Hippocampal formation (tissue), 2 donors: ENCODE measurements at places on chromosomes 4 and X.

- no peak for DNase-seq
These were observed 192.4 kb upstream of the FSTL5 start for GRCh38 chr4:162356181-162356580.

- no peak for DNase-seq
These were observed 42.6 kb upstream of the TADA2B start for GRCh38 chr4:7000421-7001176.

DNA sequence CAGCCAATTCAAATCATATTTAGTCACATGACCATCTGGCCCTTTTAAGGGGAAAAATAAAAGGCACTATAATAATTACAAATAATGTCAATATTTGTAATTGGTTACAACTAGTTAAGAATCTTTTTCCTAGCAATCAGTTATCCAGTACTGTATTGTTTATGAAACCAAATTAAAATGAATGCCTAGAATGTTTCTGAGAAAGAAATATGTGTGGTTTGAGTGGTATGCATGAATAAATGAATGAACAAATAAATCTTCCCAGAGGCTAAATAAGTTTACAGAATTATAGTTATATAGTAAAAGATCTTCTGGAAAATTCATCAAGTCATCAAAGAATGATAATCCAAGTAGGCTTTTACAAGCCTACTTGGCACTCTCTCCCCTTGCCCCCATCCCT lies 55.8 kb upstream of the F8A3 start:
- no peak for DNase-seq

DNA sequence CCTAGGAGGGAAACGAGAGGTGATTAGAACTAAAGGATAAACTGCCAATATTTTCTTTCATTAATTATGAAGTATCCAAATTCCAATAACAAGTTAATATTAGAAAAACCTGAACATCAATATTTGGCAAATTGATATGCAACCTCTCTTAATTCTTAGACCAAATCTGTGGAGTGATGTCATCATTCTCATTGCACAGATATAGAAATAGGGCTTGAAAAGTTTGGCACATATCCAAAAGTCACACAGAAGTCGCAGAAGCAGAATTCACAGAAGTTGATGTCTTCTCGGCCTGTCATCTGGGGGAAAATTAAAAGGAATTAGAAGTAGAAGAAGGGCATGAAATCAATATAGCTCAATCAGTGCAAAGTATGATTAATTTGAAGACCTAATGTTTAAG lies 36.9 kb downstream of the ENPEP start:
- DNase-seq: no peak

GRCh38 chr4:110483516-110483915 lies 7.6 kb downstream of the ENPEP start:
- DNase-seq: no peak

DNA sequence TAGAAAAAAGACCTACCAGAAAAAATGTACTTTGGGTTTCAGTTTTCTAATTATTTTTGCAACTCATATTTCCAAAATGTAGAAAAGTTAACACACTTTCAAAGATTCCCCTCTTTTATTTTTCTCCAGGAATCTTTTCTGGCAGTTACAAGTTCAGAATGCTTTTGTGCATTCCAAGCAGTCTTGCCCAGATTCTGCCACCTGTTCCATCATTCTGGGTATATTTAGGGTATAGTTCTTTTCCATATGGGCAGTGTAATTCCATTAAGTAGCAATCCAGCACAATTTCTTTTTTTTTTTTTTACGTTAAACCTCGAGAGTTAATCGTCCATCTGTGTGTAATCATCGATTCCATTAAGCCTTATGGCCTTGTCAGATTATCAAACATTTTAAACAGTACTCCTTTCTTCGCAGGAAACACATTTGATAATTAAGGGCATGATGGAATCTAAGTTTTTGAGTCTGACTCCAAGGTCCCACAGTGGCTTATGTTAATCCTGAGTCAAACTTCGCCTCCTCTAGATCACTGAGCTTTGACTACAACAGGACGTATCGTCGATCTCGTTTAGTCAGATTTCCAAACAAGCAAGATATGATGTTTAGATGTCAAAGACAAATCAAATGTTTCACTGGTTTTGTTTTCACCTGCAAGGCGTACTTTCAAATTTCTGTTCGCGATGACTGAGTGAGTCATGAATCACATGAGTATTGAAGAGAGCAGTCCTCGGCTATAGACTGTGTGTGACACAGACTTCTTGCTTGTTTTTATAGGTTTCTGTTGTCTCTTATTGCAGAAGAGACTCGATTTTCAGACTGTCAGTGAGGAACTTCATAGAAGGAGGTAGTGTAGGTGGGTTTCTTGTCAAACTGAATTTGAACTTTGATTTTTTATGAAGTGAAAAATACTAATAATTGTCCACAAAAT lies 118.9 kb upstream of the GK2 start:
- no peak for DNase-seq

GRCh38 chr4:137124278-137124932 lies 407.9 kb downstream of the PCDH18 start:
- DNase-seq: peak; percentile 86

DNA sequence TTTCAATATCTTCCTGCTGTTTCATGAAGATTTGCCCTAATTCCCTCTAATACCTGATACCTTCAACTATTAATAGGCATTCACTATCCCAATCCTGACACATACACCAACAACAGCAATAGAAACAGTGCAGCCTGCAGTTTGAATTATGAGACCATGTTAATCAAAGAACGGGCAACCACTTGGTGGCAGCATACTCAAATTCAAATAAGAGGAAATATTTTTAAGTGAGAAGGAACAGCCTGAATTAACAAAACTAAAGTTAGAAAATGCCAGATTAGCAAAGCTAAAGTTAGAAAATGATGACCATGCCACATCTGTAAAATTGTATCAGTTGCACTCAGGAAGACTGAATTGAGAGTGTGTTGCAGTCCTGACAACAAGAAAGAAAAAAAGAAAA lies 204.9 kb downstream of the SMARCA1 start:
- DNase-seq: peak; percentile 2

DNA sequence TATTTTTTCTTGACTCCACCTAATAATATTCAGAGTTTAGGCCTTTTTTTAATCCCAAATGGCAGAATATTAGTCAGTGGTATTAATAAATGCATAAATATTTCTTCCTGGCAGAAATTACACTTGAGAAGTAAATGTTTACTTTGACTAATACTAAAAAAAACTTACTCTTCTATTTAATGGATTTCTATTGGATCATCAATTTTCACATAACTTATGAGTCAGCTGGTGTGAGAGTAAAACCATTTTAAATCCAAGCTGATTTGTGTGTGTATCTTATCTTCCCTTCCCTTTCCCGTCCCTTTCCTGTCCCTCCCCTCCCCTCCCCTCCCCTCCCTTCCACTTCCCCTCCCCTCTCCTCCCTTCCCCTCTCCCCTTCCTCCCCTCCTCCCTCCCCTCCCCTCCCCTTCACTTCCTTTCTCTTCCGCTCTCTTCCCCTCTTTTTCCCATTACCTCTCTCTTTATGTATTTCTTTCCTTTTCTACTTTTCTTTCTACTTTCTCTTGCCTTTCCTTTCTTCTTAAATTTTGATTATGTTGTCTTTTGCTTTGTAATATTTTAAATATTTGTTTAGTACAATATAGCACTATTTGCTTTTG lies 630.1 kb upstream of the EPHA5 start:
- no peak for DNase-seq

DNA sequence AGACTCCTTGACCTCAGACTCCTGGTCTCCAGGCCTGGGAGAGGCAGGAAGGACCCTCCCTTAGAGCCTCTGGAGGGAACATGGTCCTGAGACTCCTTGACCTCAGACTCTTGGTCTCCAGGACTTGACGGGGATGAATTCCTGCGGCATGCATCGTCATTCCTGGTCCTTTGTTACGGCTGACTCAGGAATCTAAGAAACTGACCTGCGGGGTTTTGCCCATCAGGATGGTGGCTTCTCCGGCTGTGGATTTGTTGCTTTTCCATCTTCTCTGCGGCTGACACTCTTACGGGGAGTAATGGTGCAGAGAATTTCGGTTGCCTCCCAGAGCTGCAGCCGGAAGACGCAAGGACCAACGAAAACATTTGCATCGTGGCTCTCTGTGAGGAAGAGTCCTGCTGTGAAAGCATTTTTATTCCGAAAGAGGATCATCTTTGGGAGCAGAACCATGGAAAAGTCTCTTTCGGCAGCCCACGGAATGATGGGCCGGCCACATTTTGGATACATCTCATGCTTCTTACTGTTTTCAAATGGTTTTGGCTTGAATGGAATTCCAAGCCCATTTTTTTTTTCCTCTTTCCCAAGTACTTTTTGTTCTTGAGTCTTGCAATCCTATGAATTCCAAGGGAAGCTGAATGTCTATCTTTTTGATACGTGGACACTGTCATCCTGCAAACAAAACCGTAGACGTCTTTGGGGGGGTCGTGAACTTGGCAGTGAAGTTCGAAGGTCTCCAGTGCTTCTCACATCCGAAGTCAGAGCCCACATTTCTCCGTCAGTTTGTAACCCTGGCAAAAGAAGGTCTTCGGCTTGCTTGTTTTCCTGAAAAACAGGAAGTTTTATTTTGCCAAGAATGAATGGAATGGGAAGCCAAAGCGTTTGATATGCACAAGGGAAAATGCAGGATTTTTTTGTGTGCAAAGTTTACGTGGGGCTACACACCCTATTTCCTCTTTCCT lies 36.5 kb downstream of the SHOX start:
- DNase-seq: no peak

- no peak for DNase-seq
These were observed 146.3 kb upstream of the CHRDL1 start for GRCh38 chrX:110941906-110942305.

DNA sequence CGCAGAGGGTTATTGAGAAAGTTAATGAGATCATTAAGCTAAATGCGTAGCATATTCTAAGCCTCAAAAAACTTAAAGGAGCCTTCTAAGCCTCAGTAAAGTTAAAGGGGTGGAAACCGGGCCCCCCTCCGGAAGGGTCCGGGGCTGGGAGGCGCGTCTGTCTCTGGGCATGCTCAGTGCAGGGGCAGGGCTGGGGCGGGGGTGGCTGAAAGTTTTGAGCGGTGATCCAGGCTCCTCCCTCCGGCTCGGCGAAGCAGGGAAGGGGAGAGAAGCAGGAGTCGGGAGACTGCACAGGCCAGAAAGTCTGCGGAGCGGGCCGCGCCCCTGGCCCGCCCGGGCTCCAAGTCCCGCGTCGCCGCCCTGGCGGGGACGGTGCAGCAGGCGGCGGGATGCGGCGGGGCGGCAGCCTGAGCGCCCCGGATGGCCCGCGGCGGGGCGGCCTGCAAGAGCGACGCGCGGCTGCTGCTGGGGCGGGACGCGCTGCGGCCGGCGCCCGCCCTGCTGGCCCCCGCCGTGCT lies at the start of gene EVC:
EVC (plus strand) TSS at position 241 of the 518 bp plus-strand sequence; CDS start at position 421, 180 bp downstream.
- DNase-seq: no peak

- peak; percentile 67 for DNase-seq
These were observed 27.2 kb downstream of the TAPT1 start for GRCh38 chr4:16199093-16199492.

DNA sequence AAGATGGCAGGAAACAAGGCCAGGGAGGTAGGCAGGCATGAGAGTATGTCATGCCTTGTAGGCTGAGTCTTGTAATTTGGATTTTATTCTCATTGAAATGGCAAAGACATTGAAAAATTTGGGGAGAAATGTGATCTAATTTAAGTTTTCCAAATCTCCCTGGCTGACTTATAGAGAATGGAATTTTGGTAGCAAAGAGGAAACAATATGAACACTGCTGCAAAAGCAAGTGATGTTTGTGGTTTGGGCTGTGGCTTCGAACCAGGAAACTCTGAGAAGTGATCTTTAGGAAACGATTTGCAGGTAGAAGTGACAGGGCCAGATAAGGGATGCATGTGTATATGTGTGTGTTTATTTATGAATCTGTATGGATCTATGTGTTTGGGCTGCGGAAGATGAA lies 35.6 kb downstream of the ARSJ start:
- DNase-seq: no peak

DNA sequence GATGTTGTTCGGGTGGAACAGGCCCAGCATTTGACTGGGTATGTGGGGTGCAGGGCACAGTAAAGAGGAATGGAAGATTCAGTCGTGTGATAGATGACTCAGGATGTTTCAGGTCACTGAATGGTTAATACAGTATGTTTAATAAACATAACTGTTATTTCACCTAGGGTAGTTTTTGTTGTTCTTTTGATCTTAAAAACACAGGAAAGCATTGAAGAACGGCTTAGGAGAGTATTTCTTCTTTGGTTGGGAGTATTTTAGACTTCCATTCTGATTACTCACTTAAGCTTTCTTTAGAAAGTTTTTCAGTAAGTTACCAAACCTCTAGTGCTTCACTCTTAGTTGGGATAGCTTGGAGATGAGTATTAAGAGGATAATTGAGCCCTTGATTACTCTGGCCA lies 62.3 kb downstream of the STAG2 start:
- no peak for DNase-seq

GRCh38 chr4:45280121-45280520 lies 553.8 kb upstream of the GNPDA2 start:
- DNase-seq: no peak

DNA sequence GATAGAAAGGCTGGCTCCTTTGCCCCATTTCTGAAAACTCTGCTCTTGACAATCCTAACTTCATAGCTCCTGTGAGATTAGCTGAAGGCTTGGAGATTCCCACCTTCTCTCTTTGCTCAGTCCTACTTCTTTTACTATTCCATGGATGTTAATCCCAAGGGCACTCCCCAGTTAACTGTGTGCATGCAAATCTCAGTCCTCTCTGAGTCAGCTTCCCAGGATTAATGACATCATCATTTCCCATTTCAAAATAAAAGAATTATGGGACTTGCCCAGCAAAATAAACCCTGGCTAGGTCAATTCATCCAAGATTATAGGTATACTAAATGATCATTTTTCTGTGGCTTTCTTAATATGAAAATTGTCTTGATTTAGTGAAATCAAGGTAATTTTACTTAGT lies 328.6 kb upstream of the NR3C2 start:
- DNase-seq: no peak

DNA sequence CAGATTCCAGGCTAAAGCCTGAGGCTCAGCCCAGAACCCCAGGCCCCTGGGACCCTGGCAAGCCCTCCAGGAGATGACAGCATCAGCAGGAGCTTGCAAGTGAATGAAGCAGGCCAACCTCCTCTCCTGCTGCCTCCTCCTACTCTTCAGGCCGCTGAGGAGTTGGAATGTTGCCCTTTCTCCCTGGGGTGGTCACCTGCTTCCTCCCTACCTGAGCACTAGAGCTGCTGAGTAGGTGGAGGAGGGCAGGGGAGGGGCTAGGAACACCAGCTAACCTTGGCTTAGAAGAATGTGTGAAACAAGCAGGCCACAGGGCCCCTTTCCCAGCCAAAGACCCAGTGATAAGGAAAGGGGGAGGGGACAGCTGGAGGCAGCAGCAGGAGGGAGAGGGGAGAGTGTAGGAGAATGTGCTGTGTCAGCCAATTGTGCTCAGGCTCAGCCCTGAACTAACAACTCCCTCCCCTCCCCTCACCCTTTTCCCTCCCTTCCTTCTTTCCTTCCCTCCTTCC lies 58.0 kb downstream of the PJA1 start:
- no peak for DNase-seq

GRCh38 chrX:134460862-134461220 lies 876 bp downstream of the HPRT1 start:
- DNase-seq: no peak

GRCh38 chr4:137558951-137559350 lies 26.7 kb upstream of the PCDH18 start:
- DNase-seq: no peak

GRCh38 chrX:40736170-40736505 lies 796 bp upstream of the MED14 start:
- no peak for DNase-seq

GRCh38 chrX:70301716-70302115 lies 11.8 kb downstream of the KIF4A start:
- DNase-seq: no peak

GRCh38 chrX:31609130-31609529 lies 537.3 kb upstream of the FTHL17 start:
- no peak for DNase-seq
